Peyer's patch (tissue), 4 donors: ENCODE measurements at places on chromosomes 2 and 18.

DNA sequence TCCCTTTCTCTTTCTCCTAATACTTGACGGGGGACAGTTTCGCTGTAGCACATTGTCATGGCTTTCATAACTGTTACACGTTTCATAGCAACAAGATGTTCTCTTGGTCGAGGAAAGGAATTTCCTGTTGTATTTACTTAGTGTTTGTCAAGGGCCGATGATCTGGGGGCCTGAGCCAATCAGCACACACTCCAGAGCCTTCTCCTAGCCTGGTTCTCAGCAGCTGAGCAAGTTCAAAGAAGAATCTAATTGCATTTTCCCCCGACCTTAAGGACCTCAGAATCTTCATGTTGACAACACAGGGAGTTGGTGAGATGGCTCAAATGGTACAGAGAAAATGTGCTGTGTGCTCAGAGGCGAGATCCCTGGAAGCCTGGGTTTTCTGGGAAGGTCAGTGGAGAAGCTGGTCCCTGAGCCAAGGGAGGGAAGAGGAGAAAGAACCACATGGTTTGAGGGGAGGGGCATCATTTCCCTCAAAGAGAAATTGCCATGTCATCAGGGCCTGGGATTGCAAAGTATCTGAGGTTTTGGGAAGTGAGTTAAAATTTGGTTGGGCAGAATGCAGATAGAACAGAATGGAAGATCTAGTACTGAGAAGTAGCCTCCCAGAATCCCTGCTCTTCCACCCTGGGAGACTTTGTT is 76.9 kb upstream of the AGAP1 start:
- no peak for DNase-seq

- DNase-seq, result peak; percentile 73
Observed at GRCh38 chr2:71071681-71072398, 3.4 kb downstream of the NAGK start.

GRCh38 chr18:10060841-10061240 is 147.0 kb downstream of the VAPA start:
- no peak for DNase-seq

DNA sequence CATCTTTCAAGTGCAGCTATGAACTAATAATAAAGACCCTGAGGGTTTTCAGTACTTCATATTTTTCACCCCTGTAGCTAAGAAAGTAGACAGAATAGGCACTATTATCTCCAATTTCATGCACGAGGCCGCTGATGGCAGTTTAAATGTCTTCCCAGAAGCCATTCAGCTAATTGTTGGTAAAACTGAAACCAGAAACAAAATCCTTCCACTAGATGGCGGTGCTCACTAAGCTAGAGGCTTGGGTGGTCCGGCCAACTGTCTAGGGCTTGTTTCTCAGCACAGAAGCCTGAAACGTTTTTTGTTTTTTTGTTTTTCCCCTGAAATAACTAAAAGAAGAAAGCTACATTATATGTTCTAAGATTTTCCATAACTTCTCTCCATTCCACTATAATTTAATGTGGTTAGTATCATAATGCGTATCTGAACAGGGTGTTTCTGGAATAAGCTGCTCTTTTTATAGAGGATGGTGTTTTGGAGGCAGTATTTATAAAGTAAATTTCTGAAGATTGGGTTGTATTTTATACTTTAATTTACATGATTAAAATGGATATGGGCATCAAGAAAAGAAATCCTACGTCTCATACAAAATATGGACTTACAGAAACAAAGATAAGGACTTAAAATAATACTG is 159.4 kb downstream of the PIK3C3 start:
- peak; percentile 70 for DNase-seq

- no peak for DNase-seq
Observed at GRCh38 chr2:10168221-10168620, 45.7 kb downstream of the RRM2 start.

DNA sequence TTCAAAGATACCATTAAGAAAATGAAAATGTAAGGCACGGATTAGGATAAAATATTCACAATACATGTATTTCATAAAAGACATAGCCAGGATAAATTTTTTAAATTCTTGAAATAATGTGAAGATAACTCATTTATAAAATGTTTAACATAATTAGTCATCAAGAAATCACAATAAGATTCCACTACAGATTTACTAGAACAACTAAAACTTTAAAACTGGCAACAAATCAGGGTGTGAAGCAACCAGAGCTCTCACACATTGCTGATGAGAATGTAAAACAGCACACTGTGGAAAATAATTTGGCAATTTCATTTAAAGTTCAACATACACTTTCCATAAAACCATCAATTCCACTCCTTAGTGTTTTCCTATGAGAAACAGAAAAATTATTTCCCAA is 89.6 kb upstream of the UBE2E3 start:
- no peak for DNase-seq

DNA sequence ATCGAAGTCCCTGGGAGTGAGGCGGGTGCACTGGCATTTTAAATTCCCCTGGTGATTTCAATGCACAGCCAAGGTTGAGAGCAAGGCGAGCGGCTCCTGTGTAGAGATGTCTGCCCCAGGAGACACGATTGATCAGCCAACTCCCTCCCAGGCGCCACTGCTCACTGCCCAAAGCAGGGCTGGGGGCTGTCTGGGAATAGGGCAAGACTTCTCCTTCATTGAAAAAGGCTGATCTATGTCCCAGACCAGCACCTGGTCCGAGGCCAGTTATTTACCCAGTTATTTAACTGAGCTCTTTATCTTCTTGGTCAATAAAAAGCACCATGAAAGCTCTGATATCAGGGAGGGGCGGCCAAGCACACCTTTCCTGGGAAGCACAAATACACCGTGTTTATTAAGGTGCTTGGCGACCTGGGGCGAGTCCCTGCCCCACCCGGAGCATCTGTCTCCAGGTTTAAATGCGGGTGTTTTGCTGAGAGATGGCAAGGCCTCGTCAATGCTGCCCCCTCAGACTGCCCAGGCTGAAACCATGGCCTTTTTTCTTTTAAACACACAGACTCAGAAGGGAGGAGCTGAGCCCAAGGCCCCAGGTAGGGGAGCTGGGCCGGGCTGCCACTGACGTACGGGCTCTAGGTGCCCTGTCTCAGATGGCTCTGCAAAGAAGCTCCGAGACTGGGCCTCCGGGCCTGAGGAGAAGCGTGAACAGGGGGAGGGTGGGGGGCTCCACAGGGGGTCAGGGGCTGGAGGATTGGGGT is 73.9 kb upstream of the HPCAL1 start:
- DNase-seq, result peak; percentile 80

GRCh38 chr2:152715854-152716428 is 1.3 kb downstream of the PRPF40A start:
- DNase-seq, result no peak
